Activated T-cell treated with anti-CD3 and anti-CD28 coated beads for 4 hours (primary cell): ENCODE measurements at places on chromosomes 6 and 20.

GRCh38 chr6:149316108-149316727 is 1.3 kb upstream of the TAB2 start:
- no peak for DNase-seq

DNA sequence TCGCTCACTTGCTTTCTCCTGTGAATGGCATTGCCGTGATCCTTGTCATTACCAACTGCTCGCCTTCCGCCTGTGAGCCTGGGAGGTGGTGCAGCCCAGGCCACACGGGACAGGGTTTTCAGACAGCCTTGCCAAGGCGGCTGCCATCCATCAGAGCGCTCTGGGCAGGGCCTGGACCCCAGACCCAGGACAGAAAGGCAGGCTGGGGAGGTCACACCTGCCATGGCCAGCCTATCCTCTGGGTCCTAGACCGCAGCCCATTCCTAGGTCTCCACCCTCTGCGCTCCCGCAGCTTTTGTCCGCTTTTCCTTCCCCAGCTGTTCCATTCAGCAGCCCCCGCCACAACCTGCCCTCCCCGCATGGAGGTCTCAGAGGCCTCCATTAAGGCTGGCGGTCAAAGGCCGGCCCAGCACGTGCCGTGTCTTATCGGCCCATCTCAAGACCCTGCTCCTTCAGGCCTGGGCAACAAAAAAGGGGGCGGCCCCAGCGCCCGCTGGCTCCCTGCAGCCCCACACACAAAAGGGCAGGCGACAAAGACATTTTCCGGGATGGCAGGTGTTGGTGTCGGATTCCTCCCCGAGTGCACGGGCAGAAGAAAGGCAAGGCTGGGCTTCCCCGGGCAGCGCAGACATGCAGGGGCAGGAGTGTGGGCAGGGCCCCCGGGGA is 28.1 kb downstream of the INSM1 start:
- DNase-seq: no peak

GRCh38 chr6:114362396-114362795 is 19.6 kb upstream of the HS3ST5 start:
- DNase-seq: no peak

- no peak for DNase-seq
Measured at GRCh38 chr6:610882-611281, 46.0 kb downstream of the HUS1B start.

DNA sequence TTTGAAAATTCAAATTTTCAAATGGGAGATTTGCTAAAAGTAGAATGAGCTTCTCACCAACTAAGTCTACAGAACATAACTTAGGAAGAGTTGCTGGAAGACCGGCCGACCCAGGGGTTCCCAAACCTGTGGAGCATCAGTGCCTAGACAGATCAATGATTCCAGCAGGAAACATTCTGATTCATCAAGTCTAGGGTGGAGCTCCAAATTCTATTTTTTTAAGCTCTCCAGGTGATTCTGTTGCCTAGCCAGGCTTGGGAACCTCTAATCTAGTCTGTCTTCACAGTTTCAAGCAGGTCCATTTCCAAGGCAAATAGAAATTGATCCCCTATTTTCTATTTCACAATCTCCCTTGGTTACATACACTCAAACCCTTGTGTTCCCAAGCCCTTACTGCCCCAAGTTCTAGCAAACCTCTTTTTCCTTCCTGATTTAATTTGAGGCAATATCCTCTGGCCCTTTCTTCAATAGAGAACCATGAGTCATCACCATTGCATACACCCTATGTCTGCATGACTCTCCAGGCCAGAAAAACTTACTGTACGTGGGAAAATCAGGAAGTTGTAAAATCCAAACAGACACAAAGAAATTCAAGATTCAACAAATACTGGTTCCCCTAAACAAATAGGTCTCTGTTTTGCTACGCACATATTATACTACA is 8.9 kb downstream of the ATXN1 start:
- DNase-seq: no peak

DNA sequence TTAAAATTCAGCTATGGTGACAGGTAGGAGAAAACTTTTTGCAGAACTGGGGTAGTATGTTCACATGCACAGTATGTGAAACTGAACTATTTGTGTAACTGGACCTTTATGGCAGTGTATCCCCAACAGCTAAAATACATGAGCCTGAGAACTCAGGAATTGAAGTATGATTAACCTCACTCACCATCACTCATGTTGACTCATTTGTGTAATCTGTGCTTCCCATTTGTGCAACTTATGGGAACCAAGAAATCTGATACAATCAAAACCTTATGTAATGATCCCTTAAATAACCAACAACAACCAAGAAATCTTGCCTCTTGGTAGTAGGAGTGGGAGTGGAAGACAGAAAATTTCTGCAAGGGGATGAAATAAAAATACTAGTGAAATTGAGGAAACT is 674.9 kb downstream of the HDGFL1 start:
- no peak for DNase-seq

- DNase-seq: no peak
Measured at GRCh38 chr6:13412639-13413465, 74.5 kb downstream of the GFOD1 start.

GRCh38 chr6:25166955-25167748 is 112.0 kb upstream of the CARMIL1 start:
- no peak for DNase-seq

DNA sequence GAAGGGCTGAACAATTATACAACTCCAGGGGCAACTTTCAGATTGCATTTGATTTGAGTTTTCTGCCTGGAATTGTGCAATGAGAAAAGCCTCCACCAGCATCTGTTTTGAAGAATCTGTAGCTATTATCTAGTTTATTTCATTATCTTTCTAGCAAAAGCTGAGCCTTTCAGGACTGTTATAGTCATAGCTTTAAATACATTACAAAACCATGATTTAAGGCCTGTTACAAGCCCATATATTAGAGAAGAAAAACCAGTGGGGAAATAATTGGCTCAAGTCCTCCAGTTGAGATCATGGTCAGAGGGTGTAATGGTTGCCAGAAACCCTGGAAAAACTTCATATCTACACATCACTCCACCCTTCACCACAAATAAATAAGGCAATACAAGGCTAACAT is 676.2 kb downstream of the HDGFL1 start:
- no peak for DNase-seq

- no peak for DNase-seq
Measured at GRCh38 chr6:137162692-137163306, 10.6 kb downstream of the IL22RA2 start.

DNA sequence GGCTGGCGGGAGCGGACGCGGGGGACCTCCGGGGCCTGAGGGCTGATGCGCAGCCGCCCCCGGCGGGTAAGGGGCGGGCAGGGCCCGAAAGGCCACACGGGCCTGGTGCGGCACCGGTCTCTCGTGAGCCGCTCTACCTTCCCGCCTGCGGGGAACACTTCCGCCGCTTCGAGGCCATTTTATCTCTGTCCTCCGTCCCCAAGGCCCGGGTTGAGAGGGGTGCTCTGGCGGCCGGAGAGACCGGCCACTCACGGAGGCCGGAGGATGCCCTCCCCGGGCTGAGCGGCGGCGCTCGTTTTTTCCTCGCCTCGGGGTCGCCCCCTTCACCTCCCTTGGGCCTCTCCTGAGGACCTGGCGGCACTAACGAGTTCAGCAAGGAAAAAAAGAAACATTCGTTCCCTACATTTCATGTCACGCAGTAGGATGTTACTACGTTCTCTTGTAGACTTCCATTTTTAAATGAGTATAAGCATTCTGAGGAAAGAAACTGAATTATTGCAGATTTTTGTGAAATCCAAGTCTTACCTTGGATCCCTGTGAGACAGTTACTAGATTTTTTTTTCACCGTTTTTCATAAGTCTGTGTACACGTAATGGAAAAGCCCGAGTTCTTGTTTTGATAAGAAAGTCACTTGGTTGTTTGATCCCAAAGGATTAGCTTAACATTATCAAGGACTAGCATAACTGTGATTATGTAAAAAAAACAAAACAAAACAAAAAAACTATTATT is 575 bp downstream of the WTAP start:
- no peak for DNase-seq

GRCh38 chr6:136720045-136720770 is 72.1 kb downstream of the MAP3K5 start:
- DNase-seq: no peak

GRCh38 chr6:106110164-106110826 is 24.2 kb downstream of the PRDM1 start:
- no peak for DNase-seq

DNA sequence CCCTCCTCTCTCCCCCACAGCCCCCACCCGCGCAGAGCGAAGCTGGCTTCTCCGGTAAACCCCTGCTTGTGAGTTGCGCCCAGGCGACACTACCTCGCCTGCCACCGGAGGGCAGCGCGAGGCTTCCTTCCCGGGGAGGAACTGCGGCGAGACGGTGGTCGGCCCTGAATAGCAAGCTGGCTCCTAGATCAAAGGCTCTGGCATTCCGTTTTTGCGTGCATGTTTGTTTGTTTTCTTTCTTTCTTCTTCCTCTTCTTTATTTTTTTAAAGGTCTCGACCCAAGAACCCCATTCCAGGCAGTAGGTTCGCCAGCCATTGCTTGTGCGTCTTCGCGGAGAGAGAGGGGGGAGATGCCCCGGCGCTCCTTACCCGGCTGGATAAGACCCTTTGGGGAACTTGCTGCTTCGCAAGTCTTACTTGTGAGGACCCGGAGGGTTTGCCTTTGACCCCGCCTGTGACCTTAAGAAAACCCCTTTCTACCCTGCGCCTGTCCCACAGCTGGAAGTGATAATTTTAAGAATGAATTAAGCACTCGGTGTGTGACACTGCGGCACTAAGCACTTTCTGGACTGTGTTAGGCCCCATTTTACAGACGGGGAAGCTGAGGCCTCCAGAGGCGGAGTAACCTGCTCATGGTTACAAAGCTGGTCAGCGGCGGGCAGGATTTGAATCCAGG is 92.7 kb upstream of the SIRPA start:
- no peak for DNase-seq
